ENCODE measurements at places on chromosomes 5 and 9.

DNA sequence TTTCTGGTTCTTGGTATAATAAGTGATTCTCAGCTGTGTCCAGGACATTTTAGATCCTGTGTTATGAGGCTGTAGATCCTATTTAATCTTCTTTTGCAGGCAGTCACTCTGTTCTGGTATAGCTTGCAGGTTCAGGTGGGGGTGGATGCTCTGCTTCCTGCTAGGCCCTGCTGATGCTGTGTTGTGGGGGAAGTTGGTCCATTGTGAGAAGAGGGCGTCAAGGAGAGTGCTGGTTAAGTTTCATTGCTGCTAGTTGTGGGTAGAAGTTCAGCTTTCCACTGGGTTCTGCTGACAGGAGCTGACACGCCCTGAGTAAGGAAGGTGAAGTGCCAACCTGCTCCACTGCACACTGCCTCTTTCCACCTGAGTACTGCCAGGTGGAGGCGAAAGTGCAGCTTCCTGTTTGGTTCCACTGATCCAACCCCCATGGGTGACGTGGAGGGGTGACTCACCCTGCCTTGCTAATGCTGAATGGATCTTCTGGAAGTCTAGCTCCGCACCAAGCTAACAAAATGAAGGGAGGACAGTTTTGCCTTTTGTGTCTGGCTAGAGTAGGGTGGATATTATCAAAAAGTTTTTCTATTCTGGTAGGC lies 16.3 kb downstream of the NMRK1 start:
- DNase-seq, result no peak

- DNase-seq, result no peak
Measured at GRCh38 chr9:78644359-78644758, 347.4 kb downstream of the PSAT1 start.

- no peak for DNase-seq
Measured at GRCh38 chr5:74667396-74667795, 17.6 kb upstream of the HEXB start.

DNA sequence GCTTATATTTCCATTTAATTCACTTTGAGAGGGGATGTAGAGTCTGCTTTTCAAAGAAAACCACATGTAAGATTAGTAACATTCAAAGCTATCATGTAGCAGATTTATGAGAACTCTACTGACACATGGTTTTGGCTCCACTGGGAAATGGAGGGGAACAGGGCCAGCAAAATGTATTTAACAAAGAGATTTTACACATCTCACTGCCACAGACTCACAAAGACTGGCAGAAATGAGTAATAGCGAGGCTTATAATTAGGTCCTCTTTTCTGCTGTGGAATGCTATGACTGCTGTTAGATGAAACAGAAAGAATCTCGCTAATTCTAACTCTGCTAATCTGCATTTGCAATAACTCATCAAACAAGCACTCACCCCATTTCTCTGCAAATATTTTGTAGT lies 4.5 kb downstream of the DAP start:
- DNase-seq, result no peak

- no peak for DNase-seq
Measured at GRCh38 chr9:135914921-135915320, 7.6 kb upstream of the CAMSAP1 start.

- no peak for DNase-seq
Measured at GRCh38 chr9:86909388-86909787, 37.9 kb downstream of the GAS1 start.

DNA sequence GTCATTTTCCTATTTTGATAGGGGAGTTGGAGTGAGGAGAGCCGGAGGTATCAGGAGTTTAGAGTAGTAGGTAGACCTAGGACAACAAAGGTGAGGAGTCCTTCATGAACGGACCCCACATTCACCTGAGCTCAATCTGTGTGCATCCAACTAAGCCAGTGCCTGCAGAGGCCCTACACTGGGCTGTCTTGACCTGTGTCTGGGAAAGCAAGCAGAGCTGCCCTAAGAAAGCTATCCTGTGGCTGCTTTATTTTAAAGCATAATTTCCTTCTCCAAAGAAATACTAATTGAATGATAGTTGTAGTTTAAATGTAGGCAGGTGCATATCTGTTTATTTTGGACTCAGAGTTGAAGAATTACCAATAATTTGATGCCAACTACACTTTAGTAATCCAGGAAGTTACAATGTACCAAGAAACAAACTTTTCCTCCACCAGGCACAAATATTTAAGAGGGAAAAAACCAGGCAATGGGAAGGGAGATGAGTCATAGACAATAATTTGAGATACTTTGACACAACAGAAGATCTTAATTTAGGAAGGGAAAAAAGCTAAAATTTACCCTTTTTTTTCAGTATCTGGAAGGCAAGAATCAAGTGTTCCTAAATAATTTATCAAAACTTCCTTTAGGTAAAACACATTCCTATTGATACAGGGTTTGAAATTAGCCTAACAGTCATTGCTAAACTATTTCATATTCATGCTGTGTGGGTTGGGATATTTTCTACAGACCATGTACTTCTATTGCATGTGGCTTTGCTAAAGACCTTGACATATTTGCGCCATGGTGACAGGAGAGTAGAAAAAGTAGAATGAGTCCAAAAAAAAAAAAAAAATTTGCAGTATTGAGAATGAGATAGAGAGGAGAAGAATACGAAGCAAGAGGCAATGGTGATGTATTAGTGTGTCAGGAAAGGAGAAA lies 376.6 kb upstream of the TUSC1 start:
- DNase-seq, result no peak

GRCh38 chr5:105730982-105731381 lies 1939.8 kb downstream of the EFNA5 start:
- DNase-seq, result no peak

DNA sequence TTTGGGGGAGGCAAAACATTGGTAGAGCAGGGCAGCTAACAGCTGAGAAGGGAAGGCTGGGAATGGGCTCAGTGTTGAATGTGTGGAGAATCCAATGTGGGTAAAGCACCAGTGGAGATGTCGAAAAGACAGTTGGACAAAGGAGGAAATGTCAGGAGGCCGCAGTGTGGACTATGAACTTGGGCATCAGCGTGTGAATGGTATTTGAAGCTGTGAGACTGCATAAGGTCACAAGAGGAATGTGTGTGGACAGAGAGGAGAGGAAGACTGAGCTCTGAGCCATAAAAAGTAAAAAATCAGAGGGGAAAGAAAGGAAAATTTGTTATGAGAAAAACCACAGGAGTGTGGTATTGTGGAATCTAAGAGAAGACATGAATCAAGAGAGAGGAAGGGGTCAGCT lies 99.4 kb upstream of the ADAMTS16 start:
- no peak for DNase-seq

DNA sequence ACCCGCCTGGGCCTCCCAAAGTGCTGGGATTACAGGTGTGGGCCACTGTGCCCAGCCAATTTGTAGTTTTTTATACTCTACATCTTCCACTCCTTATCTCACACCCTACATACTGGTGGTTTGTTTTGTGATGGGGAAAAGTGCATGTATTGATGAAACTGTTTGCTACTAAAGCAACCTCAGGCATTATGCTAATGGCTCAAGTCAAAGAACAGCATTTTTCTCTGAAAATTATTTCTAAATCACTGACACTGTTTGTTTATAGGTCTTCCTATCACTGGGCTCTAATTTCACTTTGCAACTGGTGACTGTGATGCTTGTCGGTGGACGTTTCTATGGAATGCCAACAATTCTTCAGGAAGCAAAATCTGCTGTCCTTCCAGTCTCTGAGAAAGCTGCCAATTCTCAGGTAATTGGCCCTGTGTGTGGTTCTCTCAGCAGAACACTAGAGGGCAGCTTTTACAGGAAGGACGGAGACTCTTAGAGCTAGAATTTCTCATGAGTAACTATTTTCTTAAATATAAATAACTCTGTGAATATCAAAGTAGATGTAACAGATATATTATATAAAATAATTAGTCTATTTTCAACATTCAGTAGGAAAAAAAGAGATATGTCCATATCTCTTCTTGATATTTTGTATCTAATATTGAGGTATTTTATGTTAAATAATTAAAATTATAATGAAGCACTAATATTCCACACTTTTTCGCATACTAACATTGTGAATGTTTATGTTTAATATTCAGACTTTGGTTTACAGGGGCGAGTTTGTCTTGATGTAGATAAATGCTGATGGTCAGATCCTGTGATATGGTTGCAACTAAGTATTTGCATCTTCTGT lies 244.1 kb downstream of the ADGRV1 start:
- peak; percentile 35 for DNase-seq

DNA sequence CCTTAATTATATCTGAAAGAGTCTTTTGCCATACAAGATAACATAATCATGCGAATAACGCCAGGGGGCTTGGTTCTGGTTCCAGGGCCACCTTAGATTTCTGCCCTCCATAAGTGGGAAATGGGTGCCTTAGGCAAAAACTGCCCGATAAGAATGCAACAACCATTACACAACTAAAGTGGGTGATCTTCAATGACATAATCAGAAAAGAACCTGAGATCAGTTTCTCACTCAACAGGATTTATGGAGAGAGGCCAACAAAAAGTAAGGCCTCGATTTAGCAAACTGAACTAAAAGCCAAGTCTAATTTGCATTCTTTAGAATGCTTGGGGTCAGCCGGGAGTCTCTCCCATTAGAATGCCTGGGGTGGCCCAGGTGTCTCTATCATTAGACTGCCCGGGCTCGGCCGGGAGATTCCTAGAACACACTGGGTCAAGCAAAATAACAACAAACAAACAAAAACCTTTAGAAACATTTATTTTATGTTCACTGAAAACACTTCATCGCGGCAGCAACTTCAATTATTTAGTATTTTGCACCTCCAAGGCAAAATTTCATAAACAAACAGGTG lies 194.8 kb downstream of the AUH start:
- no peak for DNase-seq

DNA sequence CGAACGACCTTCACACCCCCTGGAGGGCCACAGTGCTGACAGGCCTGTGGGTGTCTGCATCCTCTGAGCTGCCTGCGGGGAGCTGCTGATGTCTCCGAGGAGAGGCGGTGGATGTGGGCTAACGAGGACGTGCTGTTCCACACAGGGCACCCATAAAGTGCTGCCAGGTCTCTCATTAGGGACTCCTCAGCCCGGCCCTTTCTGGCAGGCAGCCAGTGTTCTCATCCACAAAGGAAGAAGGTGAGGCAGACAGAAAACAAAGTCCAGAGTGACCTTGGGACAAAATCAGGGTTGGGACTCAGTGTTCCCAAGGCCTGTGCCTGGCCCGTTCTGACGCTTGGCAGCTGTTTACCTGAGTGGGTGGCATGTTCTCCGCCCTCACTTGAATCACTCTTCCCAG lies 29.3 kb downstream of the CARTPT start:
- no peak for DNase-seq

- no peak for DNase-seq
Measured at GRCh38 chr5:2736872-2737271, 14.6 kb downstream of the IRX2 start.

GRCh38 chr9:101478906-101479305 lies 43.3 kb upstream of the ALDOB start:
- no peak for DNase-seq

GRCh38 chr5:4020400-4020799 lies 424.8 kb downstream of the IRX1 start:
- no peak for DNase-seq

- DNase-seq, result no peak
Measured at GRCh38 chr5:159430361-159431012, 100.2 kb upstream of the IL12B start.

- no peak for DNase-seq
Measured at GRCh38 chr5:168681556-168682183, 102.5 kb upstream of the PANK3 start.

DNA sequence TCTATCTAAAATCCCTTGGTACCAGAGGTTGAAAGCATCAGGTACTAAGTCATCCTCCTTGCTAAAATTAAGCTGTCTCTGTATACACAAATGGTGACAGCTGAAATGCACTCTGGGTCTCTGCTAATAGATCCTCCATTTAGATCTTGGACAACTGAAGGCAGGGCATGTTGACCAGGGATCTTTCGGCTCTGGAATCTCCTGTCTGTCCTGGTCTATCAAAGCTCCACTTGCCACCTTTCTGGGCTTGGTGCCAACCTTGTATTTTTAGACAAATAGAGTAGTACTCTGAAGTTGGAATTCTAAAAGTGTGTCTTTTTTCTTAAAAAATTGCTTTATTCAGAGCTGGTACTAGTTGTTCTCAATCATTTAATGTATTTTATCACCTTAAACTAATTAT lies 135.2 kb upstream of the HMHB1 start:
- DNase-seq, result no peak

- no peak for DNase-seq
Measured at GRCh38 chr9:87674565-87675299, 51.2 kb upstream of the CTSL start.

- no peak for DNase-seq
Measured at GRCh38 chr5:149760854-149761187, 30.7 kb downstream of the PPARGC1B start.

DNA sequence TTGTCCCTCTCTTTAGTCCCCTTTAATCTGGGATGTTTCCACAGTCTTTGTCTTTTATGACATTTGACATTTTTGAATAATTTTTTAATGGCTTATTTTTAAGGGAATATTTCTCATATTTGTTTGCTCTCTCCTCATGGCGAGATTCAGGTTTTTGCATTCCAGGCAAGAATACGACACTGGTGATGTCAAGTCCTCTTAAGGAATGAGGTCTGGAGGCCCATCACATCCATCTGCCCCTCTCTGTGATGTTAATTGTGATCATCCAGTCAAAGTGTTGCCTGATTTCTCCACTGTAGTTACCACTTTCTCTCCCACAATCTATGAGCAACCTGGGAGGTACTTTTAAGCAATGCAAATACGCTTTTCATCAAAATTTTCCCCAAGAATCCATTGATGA lies 193.2 kb downstream of the MAST4 start:
- DNase-seq, result no peak

GRCh38 chr5:163941079-163941478 lies 435.7 kb downstream of the MAT2B start:
- DNase-seq, result no peak

DNA sequence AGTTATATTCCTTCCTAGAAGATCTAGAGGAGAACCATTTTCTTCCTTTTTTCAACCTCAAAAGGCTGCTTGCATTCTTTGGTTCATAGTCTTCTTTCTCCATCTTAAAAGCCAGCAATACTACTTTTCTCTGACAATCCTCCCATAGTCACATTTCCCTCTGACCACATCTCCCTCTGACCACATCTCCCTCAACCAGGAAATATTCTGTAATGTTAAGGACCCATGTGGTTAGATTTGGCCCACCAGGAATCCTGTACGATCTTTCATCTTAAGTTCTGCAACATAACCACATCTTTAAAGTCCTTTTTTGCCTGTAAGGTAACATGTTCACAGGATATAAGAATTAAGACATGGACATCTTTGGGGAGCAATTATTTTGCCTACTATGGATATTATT lies 179.4 kb upstream of the SPEF2 start:
- DNase-seq, result no peak

- no peak for DNase-seq
Measured at GRCh38 chr9:126112135-126112720, 214.4 kb upstream of the MVB12B start.

GRCh38 chr9:105241356-105242043 lies 3.0 kb upstream of the SLC44A1 start:
- DNase-seq, result no peak

DNA sequence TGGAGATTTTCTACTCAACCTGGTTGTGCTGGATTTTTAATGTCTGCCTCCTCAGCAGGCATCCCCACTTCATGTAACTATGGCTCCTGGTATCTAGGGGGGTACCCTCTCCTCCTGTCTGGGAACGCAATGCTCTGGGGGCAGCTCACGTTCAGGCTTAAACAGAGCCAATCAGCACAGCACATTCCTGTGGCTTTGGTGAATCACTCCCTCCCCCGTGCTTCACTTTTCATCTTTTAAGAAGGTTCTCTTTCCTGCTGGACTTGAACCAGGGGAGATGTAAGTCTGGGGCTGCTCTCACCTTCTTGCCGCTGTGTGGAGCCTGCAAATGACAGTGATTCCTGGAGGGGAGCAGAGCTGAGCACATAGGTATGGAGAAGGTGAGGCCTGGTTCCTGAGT lies 101.2 kb downstream of the MSX2 start:
- no peak for DNase-seq

- no peak for DNase-seq
Measured at GRCh38 chr9:134231330-134231745, 67.0 kb upstream of the RNU6ATAC start.

Measured in endothelial cell (in vitro differentiated cells).